GM18507 (cell line): ENCODE measurements at places on chromosomes 2 and 18.

DNA sequence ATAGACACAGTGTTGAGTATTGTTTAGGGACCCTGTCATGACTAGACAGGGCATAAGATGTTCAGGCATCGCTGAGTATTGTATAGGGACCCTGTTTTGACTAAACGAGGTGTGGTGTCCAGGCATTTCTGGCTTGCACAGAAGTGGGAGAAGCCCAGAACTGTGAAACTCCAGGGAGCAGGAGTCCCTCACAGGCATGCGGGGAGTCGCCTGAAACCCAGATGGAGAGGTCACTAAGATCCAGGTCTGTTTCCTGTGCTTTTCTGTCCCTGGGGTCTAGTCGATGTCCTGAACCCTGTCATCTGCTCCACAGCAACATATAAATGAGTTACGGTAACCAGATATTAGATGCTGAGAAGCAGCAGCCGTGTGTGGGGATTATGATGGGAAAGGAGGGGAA is 469.0 kb upstream of the SALL3 start:
- no peak for DNase-seq

GRCh38 chr2:46200100-46200690 is 97.0 kb upstream of the EPAS1 start:
- no peak for DNase-seq

DNA sequence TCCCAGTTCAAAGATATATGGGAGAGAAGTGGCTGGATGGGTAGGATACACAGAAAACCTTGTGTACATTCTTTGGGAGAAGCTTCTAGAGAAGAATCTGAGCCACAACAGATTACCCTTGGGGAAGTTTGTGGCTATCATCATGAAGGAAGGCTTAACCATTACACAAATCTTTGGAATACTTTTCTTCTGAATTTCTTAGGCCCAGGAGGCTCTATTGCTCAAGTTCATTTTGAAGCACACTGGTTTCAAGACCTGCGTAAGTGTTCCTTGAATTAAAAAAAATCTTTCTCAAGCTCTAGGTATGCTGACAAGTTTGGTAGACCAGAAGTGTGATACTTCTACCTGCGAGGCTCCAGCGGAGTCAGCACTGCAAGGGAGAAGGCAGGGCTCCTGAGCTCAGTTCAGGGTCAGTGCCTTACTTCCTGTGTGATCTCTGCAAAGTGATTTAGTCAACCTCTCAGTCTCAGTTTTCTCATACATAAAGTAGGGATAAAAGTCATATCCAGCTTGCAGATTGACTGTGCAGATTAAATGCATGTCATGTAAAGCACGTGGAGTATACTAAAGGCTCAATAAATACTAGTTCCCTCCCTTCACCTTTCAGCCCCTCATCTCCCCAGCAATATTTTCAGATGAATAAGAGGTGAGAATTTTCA is 438.6 kb downstream of the DLGAP1 start:
- DNase-seq = no peak

GRCh38 chr2:28393114-28393836 is 617 bp downstream of the FOSL2 start:
- DNase-seq = no peak

DNA sequence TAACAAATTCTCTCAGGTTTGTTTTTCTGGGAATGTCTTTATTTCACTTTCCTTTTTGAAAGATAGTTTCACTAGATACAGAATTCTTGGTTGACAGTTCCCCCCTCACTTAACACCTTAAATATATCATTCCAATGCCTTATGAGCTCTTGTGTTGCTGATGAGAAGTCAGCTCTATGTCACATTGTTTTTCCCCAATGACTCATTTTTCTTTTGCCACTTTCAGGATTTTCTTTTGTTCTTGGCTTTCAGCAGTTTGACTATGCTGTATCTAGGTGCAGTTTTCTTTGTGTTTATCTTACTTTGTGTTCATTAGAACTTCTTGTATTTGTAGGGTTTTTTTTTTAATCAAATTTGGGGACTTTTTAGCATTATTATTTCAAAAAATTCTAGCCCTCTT is 5.6 kb upstream of the RALBP1 start:
- no peak for DNase-seq

- DNase-seq = no peak
Measured at GRCh38 chr18:42078711-42079110, 123.7 kb downstream of the PIK3C3 start.

GRCh38 chr18:36640021-36640952 is 188.5 kb downstream of the TPGS2 start:
- no peak for DNase-seq

- DNase-seq = no peak
Measured at GRCh38 chr2:105636109-105636740, 108.5 kb upstream of the NCK2 start.

DNA sequence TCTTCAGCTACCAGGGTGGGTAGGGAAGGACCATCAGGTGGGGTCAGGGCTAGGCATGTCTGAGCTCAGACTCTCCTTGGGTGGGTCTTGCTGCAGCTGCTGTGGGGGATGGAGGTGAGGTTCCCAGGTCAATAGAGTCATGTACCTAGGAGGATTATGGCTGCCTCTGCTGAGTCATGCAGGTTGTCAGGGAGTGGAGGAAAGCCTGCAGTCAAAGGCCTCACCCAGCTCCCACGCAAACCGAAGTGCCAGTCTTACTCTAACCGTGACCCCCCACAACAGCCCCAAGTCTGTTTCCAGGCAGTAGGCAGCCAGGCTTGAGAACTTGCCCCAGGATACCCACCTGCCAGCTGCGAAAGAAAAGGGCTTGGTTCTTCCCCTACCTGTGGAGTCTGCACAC is 113.6 kb upstream of the GALNT5 start:
- no peak for DNase-seq

- no peak for DNase-seq
Measured at GRCh38 chr2:181380581-181380980, 76.6 kb upstream of the ITGA4 start.

GRCh38 chr2:150538651-150539201 is 51.3 kb upstream of the RND3 start:
- DNase-seq = no peak

DNA sequence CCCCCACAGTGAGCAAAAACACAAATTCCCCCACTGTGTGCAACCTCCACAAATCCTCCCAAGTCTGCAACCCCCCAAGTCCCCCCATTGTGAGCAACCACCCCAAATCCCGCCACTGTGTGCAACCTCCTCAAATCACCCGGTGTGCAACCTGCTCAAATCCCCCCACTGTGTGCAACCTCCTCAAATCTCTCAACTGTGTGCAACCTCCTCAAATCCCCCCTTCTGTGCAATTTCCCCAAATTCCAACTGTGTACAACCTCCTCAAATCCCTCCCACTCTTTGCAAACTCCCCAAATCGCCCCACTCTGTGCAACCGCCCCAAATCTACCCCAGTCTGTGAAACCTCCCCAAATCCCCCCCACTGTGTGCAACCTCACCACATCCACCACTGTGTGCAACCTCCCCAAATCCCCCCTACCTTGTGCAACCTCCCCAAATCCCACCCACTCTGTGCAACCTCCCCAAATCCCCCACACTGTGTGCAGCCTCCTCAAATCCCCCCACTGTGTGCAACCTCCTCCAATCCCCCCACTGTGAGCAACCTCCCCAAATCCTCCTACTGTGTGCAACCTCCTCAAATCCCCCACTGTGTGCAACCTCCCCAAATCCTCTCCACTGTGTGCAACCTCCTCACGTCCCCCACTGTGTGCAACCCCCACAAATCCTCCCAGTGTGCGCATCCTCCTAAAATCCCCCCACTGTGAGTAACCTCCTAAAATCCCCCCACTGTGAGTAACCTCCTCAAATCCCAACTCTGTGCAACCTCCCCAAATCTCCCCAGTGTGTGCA is 115.2 kb downstream of the TPO start:
- no peak for DNase-seq

DNA sequence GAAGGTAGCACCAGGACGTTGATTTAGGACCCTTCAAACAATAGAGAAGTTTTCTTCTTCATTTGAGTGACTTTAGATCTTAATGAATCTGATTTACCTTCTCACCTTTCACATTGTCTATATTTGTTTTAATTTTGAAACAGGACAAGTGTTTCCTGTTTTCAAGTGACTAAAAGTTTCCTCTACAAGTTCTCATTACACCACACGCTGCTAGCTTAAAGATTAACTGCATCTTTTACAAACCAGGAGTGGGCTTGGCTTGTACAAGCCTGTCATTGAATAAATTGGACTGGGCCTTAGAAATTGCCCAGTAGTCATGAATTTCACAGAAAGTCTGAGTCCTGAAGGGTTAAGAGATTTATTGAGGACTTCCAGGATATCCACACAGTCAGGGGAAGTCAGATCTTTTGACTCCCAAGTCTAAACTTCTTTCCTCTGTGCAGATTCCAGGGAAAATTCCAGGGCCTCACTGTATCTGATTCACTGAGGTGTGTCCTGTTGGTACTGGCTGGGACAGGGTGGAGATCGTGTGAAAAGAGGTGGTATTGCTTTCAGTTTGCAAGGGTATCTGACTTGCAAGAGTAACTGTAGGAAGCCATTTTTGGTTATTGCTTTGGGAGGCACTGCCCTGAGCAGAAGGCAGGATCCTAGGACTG is 3.4 kb downstream of the SGPP2 start:
- DNase-seq = no peak
